NCI-H2171 (cell line): ENCODE measurements at places on chromosomes 2 and 18.

GRCh38 chr2:104976603-104977120 is 61.2 kb upstream of the MRPS9 start:
- DNase-seq, result no peak

DNA sequence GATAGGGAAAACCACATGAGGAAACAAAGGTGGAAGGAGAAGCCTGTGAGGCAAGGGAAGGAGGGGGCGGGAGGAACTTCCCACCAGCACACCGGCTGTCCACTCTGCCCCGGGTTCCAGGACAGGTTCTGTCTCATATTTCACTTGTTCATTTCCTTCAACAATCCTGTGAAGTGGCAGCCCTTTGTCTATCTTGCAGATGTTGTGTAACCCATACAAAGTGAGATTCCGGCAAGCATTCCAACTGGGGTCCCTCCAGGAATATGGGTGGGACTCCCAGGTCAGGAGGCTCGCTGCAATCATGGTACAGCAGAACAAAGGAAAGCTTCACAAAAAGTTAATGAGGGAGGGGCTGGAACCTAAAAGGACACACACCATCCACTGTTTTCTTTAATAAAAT is 271.3 kb upstream of the PXDN start:
- DNase-seq, result no peak

GRCh38 chr18:5678779-5679406 is 135.1 kb upstream of the EPB41L3 start:
- no peak for DNase-seq

GRCh38 chr18:32326450-32327308 is 136.8 kb downstream of the MEP1B start:
- no peak for DNase-seq

DNA sequence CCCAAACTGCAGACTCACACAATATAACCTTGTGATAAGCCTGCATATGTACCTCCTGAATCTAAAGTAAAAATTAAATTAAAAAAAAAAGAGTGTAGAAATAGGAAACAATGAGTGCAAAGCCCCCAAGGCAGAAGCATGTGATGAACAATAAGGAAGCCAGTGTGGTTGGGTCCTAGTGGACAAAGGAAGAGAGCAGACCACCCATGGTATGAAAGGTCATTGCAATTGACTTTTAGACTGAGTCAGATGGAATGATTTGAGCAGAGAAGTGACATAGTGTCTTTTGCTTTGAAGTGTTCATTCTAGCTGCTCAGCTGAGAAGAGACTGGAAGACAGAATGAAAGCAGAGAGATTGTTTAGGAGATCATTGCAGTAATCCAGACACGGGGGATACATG is 417.1 kb downstream of the RAD51AP2 start:
- DNase-seq, result no peak
